MCF 10A (cell line): ENCODE measurements at places on chromosomes 13 and 19. TPM values are rescaled to one million over a fixed set of nuclear protein-coding genes. Genes with fewer than 3 reads are reported as not detected.

Gene ZNF304
- total RNA-seq, result 7.0 and 9.9 TPM in 2 replicates

Gene WIZ
- 46.4 and 46.5 TPM in 2 replicates for total RNA-seq

DNA sequence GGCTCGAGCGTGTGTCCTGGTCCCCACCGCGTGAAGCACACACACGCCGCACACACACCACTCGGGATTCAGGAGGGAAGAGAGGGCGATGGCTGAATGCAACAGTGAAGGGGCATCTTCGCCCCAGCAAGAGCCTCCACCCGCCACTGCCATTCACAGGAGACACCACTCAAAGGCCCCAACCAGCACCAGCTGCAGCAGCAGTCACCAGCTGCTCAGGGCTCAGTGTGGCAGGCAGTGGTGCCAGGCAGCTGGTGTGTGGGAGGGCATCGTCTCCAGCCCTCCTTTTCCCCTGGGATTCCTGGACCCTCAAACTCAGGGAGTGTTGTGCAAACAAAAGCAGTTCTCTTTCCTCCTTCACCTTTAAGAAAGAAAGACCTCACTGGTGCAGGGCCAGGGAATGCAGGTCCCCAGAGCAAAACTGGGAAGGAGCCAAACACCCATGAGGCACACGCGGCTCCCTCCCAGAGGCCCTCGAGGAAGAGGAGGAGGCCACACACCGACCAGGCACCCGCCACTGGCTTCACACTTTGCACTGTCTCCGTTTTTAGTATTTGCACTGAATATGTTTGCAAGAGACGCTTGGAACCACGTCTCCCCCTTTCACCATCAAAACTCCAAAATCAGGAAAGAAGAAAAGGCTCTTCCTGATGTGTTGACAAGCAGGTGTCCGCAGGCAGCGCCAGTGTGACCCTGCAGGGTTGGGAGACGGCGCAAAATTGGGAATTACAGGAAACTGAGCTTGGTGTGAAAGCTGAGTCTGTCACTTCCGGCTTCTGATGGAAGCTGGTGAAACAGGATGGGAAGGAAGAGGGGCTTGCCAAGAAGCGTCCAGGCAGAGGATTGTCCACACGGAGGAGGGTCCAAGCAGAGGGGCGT lies 26.4 kb upstream of the F7 start:
- no peaks in the 10 kb centered on the region for H3K36me3 ChIP-seq
- H3K4me3 ChIP-seq, result no peak overlapping the region
- DNase-seq, result no peak

- H3K27me3 ChIP-seq, result no peaks in the 10 kb centered on the region
- peaks cover 36% of the 10 kb centered on the region for H3K36me3 ChIP-seq
- no peaks in the 10 kb centered on the region for H3K4me1 ChIP-seq
- H3K27ac ChIP-seq, result no peak overlapping the region
- DNase-seq, result no peak
- H3K4me3 ChIP-seq, result no peak overlapping the region
Observed at GRCh38 chr13:100115693-100116254, 26.9 kb downstream of the PCCA start.

- DNase-seq, result no peak
- H3K27ac ChIP-seq, result no peak overlapping the region
- H3K27me3 ChIP-seq, result no peaks in the 10 kb centered on the region
- H3K36me3 ChIP-seq, result no peaks in the 10 kb centered on the region
Observed at GRCh38 chr19:29836409-29836825, 24.6 kb downstream of the CCNE1 start.

- no peak overlapping the region for H3K4me3 ChIP-seq
- no peaks in the 10 kb centered on the region for H3K4me1 ChIP-seq
- DNase-seq, result no peak
- H3K27me3 ChIP-seq, result no peaks in the 10 kb centered on the region
Observed at GRCh38 chr13:81551036-81551435, 1210.1 kb upstream of the SPRY2 start.

Gene POLR1D
- total RNA-seq, result 123 and 146 TPM in 2 replicates

Gene PRSS57
- total RNA-seq, result not detected in 2 replicates

DNA sequence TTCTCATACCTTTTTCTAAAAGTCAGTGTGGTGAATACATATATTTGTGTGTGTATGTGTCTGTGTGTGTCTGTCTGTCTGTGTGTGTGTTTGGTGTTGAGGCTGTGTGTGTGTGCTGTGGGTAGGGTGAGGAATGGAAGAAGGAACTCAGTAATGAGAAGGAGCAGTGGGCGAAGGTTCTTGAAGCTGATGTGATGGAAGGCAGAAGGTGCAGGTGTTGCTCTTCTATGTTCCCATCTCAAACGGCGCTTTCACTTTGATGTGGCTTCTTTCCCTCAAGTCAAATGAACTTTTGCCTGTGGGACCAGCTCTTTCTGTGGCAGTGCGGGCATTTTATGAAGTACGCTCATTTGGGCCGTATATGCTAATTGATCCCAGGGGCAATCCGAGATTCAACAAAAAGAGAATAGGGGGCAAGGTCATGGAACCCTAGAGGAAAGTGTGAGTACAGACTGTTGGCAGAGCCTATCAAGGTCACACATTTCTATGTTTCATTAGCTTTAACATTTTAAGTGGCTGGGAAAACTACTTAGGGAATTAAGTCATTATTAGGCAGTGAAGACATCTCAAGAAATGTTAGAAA lies 15.2 kb downstream of the BIVM start:
- peaks cover 57% of the 10 kb centered on the region for H3K36me3 ChIP-seq
- H3K27ac ChIP-seq, result no peak overlapping the region
- no peak for DNase-seq
- H3K4me3 ChIP-seq, result no peak overlapping the region
- peaks cover 14% of the 10 kb centered on the region for H3K4me1 ChIP-seq
- no peaks in the 10 kb centered on the region for H3K27me3 ChIP-seq

Gene MBD3L3
- not detected in 2 replicates for total RNA-seq

- no peak overlapping the region for H3K4me3 ChIP-seq
- peak overlapping the region; percentile 40 for H3K27ac ChIP-seq
- H3K27me3 ChIP-seq, result no peaks in the 10 kb centered on the region
- DNase-seq, result peak; percentile 27
- H3K36me3 ChIP-seq, result peaks cover 12% of the 10 kb centered on the region
Observed at GRCh38 chr13:40518481-40518882, 148.0 kb downstream of the FOXO1 start.

DNA sequence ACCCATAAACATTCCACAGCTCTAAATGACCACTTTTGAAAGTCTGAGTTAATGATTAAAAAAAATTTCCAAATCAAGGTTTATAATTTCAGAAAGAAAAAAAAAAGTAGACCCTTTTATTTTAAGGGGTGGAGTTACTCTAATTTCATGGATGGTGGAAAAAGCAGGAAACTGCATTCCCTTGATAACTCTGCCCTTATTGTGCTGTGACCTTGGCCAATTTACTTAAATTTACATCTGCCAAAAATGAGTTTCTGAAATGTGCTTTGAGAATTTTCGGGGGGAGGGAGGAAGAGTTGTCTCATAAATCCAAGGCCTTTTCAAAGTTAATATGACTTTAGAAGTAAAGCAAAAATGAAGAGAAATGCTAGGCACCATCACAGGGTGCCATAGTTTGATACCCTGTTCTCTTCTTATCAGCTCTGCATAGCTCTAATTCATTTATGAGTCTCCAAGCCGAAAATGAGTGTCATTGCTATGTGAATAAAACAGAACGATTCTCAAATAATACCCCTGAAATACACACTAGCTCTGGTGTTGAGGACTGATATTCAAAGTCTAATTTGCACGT lies 367.0 kb downstream of the DACH1 start:
- H3K4me1 ChIP-seq, result no peaks in the 10 kb centered on the region
- peaks cover 83% of the 10 kb centered on the region for H3K27me3 ChIP-seq
- H3K4me3 ChIP-seq, result no peak overlapping the region
- no peak for DNase-seq

GRCh38 chr19:18057557-18057956 lies 29.2 kb downstream of the IL12RB1 start:
- DNase-seq, result no peak
- peak overlapping the region; percentile 57 for H3K27ac ChIP-seq
- no peaks in the 10 kb centered on the region for H3K36me3 ChIP-seq
- no peaks in the 10 kb centered on the region for H3K27me3 ChIP-seq

DNA sequence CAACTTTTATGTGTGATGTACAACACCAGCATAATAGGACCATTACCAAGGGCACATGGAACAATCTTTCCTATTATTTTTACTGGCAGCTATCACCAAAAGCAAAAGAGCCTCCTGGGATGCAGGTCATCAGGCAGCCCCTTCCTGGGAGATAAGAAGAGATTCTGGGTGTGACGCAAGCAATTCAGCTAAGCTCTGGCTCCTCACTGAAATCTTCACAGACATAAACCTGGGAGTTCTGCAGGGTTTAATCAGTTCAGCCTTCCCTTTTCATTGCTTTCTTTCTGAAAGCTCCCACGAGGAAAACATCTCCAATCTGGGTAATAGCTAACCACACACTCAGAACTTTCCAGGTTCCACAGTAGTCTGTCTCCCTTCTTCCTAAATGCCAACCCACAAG lies 341.1 kb downstream of the ENOX1 start:
- no peak overlapping the region for H3K27ac ChIP-seq
- H3K27me3 ChIP-seq, result no peaks in the 10 kb centered on the region
- H3K4me3 ChIP-seq, result no peak overlapping the region
- DNase-seq, result no peak
- H3K4me1 ChIP-seq, result no peaks in the 10 kb centered on the region

DNA sequence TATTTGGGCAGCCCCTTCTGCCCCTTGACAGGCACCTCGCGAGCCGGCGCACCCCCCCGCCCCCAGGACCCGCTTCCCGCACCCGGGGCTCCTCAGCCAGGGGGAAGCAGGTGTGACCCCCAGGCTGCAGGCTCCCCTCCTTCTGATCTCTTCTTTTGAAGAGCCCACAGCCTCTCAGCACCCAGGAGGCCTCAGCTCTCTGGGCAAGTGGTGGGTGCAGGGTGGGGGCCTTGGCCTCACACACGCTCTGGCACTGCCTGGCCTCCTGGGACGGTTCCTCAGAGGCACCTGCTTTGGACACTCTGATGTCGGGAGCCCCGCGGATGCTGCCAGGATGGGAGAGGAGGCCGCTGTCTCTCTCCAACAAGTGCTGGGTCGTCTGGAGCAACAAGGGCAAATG lies 1.5 kb upstream of the C13orf46 start:
- H3K27ac ChIP-seq, result no peak overlapping the region
- peaks cover 21% of the 10 kb centered on the region for H3K36me3 ChIP-seq
- H3K4me1 ChIP-seq, result peaks cover 22% of the 10 kb centered on the region
- DNase-seq, result no peak

DNA sequence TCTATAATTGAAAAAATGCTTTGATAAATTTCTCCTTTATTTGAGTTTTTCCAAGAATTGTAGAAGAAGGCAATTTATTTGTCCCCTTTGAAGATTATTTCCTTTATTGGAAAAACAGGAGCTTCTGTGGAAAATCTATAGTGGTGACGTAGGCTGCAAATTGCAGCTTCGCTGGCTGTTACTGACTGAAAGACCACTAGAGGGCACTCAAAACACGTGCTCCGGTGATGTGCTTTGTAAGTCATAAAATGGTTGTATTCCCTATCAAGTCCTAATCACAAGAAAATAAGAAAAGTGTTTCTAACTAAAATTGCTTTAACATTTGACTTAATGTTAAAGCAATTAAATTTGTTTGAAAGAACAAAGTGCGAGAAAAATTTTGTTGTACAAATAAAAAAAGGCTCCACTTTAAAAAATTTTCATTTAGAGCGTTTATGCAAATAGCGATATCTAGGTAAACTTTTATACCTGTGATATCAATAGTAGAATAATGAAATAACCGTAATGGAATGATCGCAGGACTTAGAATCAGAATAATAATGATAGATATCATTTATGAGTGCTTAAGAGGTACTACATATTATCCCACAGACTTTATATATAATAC lies 638.2 kb upstream of the SPRY2 start:
- H3K4me1 ChIP-seq, result no peaks in the 10 kb centered on the region
- no peaks in the 10 kb centered on the region for H3K36me3 ChIP-seq
- no peak overlapping the region for H3K27ac ChIP-seq
- H3K27me3 ChIP-seq, result no peaks in the 10 kb centered on the region
- peak; percentile 65 for DNase-seq
- H3K4me3 ChIP-seq, result no peak overlapping the region

GRCh38 chr19:2455851-2456570 lies 748 bp downstream of the LMNB2 start:
- peak overlapping the region; percentile 77 for H3K4me3 ChIP-seq
- peak overlapping the region; percentile 85 for H3K27ac ChIP-seq
- peaks cover 18% of the 10 kb centered on the region for H3K4me1 ChIP-seq
- no peaks in the 10 kb centered on the region for H3K27me3 ChIP-seq

GRCh38 chr13:75415694-75416093 lies 66.3 kb downstream of the TBC1D4 start:
- no peak overlapping the region for H3K4me3 ChIP-seq
- H3K27ac ChIP-seq, result no peak overlapping the region
- H3K36me3 ChIP-seq, result no peaks in the 10 kb centered on the region
- peak; percentile 79 for DNase-seq
- peaks cover 46% of the 10 kb centered on the region for H3K4me1 ChIP-seq

DNA sequence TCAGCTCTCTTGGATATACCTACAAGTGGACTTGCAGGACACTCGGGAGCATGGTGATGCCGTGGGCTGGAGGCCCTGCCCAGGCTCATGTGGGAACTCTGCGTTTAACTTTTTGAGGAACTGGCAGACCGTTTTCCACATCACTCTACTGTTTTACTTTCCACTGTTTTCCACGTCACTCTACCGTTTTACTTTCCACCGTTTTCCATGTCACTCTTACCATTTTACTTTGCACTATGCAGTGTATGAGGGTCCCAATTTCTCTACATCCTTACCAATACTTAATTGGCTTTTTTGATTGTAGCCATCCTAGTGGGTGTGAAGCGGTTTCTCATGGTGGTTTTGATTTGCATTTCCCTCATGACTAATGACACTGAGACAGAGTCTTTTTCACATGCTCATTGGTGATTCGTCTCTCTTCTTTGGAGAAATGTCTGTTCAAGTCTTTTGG lies 40.5 kb downstream of the GATAD2A start:
- no peak overlapping the region for H3K27ac ChIP-seq
- peaks cover 25% of the 10 kb centered on the region for H3K4me1 ChIP-seq
- H3K27me3 ChIP-seq, result no peaks in the 10 kb centered on the region
- H3K36me3 ChIP-seq, result peaks cover 7% of the 10 kb centered on the region
- H3K4me3 ChIP-seq, result no peak overlapping the region

DNA sequence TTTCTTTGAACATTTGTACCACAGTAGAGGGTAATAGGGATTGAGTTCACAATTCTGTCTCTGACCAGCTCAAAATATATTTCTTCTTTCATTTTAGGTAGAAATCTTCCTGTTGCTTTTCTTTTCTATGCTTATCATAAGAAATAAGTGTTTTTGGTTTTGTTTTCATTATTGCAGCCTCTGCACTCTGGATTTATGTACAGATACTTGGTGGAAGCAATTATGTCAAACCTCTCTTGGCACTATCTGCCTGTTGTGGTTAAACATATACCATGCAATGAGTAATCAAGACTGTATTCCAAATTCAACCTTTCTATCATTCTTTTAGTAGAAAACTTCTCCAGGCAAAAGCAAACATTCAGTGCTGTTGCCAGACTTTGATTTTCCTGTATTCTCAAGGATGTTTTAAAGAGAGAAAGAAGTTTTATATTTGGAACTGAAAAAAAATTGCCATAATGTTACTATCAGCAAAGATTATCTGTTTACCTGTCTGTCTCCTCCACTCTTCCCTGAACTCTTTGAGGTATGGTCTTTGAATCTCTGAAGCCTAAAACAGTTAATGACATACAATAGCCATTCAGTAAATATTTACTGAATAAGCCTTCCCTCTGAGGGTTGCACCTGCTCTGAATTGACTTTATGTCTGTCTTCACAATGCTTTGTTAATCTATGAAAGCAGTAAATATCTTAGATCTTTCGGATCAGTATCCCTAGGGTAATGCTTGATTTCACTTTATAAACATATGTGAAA lies 612.5 kb upstream of the PRR20A start:
- H3K27me3 ChIP-seq, result no peaks in the 10 kb centered on the region
- H3K36me3 ChIP-seq, result no peaks in the 10 kb centered on the region
- no peak overlapping the region for H3K27ac ChIP-seq
- DNase-seq, result no peak
- no peaks in the 10 kb centered on the region for H3K4me1 ChIP-seq

- peak; percentile 96 for DNase-seq
- peaks cover 29% of the 10 kb centered on the region for H3K27me3 ChIP-seq
- H3K27ac ChIP-seq, result no peak overlapping the region
- H3K4me3 ChIP-seq, result no peak overlapping the region
- peaks cover 27% of the 10 kb centered on the region for H3K4me1 ChIP-seq
Observed at GRCh38 chr19:55447421-55448174, 4.5 kb upstream of the SHISA7 start.
